ENCODE measurements at places on chromosomes 6 and 20. TPM values are rescaled to one million over a fixed set of nuclear protein-coding genes. Genes with fewer than 3 reads are reported as not detected.

Gene FRMD1
- not detected for total RNA-seq

Gene SOX18
- 7.1 TPM for total RNA-seq

Gene HLA-DQA2
- not detected for total RNA-seq

Gene LY6G6D
- not detected for total RNA-seq

Gene TRERF1
- 9.6 TPM for total RNA-seq

Gene GHRH
- not detected for total RNA-seq

Gene TAGAP
- 1.4 TPM for total RNA-seq

Gene STMND1
- not detected for total RNA-seq

Gene CBLN4
- total RNA-seq, result 0.82 TPM

Gene EDN1
- total RNA-seq, result 5.4 TPM

Gene LRRN4
- total RNA-seq, result not detected

Gene VPS16
- 46.4 TPM for total RNA-seq

Gene C6orf141
- 0.77 TPM for total RNA-seq

Gene DNPH1
- 34.7 TPM for total RNA-seq

Gene KIF13A
- total RNA-seq, result 68.6 TPM

Gene FAXC
- 13.9 TPM for total RNA-seq

Gene GTF3C6
- total RNA-seq, result 38.2 TPM

Gene OPRM1
- total RNA-seq, result 1.4 TPM

Gene PLAGL2
- 9.2 TPM for total RNA-seq

Gene PTK7
- 76.4 TPM for total RNA-seq

Data from camera-type eye (tissue), 1 donor.